Activated naive CD8-positive, alpha-beta T cell treated with anti-CD3 and anti-CD28 coated beads, Interleukin-2, amount 10 ng/mL, durations not matched to agents 7 days and 5 days (primary cell): ENCODE measurements at places on chromosomes 1 and 21.

DNA sequence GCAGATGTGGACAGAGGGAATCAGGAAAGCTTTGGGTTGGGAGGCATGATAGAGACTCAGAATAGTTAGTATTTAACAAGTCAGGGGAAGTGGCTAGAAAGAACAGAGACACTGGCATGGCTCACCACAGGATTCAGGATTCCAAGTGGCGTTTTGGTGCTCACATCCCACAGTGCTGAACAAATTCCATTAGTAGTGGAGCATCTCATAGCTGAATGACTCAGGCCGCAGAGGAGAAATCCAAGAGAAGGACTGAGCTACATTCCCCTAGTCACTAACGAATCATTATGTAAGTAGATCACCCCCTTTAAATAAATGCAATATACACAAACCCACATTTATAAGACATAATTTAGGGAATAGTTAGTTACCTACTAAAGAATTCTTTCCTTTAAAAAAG, 5.0 kb upstream of the KCNJ9 start:
- no peak for DNase-seq

DNA sequence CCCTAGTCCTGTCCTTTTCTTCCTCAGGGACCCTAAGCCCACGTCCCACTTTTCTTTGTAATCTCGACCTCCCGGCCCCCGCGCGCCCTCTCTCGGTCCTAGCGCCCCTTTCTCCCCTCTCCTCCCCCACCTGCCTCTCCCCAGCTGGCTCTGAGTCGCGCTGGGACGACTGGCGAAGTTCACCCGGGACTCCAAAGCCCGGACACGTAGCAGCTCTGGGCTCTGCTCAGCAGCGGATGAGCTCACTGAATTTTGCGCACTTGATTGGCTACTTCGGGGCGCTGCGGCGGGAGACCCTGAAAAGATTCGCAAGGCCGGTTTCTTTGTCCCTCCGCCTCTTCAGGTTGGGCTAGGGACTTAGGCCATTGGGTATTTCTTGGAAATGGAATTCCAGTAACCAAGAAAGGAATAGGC, 16.3 kb upstream of the ACKR1 start:
- DNase-seq, result no peak

DNA sequence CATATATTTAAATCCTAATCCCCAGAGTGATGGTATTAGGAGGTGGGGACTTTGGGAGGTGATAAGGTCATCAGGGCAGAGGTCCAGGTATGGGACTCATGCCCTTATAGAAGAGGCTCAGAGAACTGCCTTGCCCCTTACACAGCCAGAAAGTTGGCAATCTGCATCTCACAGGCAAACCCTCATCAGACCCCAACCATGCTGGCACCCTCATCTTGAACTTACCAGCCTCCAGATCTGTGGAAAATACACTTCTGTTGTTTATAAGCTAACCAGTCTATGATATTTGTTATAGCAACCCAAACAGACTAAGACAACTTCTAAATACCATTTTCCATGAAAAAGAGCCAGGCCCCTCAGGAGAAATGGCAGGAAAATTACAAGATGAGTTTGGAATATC, 69.3 kb upstream of the PRDX6 start:
- DNase-seq, result no peak

GRCh38 chr1:51019811-51020210, 49.8 kb downstream of the CDKN2C start:
- DNase-seq, result no peak

- no peak for DNase-seq
Measured at GRCh38 chr1:31521761-31522555, 54.4 kb upstream of the TINAGL1 start.

GRCh38 chr21:45836268-45836655, 145.3 kb upstream of the COL6A1 start:
- no peak for DNase-seq

- no peak for DNase-seq
Measured at GRCh38 chr21:33550772-33551660, 8.2 kb downstream of the SON start.

DNA sequence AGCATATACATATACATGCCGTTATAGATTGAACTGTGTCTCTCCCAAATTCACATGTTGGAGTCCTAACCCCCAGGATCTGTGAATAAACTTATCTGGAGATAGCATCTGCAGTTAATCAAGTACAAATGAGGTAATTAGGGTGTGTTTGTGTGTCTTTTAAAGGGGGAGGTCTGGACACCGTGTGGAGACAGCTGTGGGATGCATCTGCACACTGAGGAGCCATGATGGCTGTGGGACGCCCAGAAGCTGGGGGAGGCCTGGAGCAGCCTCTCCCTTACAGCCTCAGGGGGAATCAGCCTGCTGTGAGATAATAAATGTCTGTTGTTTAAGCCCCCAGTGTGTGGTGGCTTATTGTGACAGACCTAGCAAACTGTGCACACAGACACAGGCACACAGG, 51.8 kb upstream of the COL18A1 start:
- no peak for DNase-seq

GRCh38 chr1:12056331-12056841, 6.7 kb upstream of the TNFRSF8 start:
- DNase-seq, result no peak

DNA sequence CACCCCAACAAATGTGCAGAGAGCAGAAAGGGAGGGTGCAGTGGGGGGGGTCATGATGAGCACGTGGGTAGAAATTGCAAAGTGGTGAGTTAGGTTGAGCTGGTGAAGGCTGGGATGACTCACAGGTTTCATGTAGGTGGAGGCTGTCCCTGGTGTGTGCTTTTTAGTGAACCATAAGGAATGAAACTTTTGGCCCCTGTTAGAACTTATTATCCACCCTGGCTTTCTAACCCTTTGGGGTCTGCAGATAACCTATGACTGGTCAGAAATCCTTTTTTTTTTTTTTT, 46.9 kb downstream of the DOP1B start:
- DNase-seq, result no peak

DNA sequence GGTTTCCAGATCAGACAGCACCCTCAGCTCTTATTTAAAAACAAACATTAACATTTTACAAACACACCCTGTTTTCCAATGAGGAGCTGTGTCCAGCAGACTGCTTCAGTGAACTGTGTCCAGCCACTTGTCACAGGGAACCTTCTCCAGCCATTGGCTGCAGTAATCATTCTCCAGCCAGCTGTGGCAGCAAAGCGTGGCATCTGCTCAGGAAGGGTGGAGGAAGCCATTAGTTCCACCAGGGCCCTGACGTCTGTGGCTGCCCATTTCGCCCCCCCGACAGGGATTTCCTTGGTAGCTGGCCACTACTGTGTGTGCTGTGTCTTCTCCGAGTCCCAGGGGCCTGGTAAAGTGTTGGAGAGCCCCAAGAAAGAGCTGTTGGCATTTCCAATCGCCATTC, 62.9 kb upstream of the SELENON start:
- DNase-seq, result peak; percentile 19

- DNase-seq, result no peak
Measured at GRCh38 chr21:40990366-40990765, 143.4 kb upstream of the DSCAM start.

DNA sequence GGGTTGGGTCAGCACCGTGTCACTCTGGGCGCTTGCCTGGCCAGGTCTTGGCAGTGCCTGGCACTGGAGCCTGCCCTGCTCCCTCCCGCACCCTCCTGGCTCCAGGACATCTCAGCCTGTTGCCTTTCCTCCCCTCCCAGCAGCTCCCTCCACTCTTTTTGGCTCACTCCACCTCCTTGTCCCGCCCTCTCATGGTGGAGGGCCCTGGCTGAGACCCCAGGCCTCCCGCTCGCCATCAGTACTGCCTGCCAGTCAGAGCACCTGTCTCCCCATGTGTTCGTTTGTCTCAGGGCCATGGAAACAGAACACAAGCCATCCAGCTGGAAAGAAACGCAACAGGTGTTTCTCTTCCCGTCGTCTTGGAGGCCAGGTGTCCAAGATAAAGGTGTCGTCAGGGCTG, 61.0 kb downstream of the B3GALT5 start:
- DNase-seq, result no peak

- DNase-seq, result no peak
Measured at GRCh38 chr1:18344755-18345154, 136.0 kb upstream of the KLHDC7A start.
